ENCODE measurements at places on chromosomes 7 and 10.
A peak's percentile ranks its signal among the peaks of the same experiment; 100 is the strongest.

- no peak for DNase-seq
These were observed 19.6 kb downstream of the TTYH3 start for GRCh38 chr7:2651336-2651735.

- no peak for DNase-seq
These were observed 3.0 kb upstream of the DDIT4 start for GRCh38 chr10:72270607-72271281.

GRCh38 chr10:683448-684071, 5.9 kb downstream of the DIP2C start:
- no peak for DNase-seq

GRCh38 chr10:36500266-36500665, 625.1 kb upstream of the ANKRD30A start:
- DNase-seq, result no peak

DNA sequence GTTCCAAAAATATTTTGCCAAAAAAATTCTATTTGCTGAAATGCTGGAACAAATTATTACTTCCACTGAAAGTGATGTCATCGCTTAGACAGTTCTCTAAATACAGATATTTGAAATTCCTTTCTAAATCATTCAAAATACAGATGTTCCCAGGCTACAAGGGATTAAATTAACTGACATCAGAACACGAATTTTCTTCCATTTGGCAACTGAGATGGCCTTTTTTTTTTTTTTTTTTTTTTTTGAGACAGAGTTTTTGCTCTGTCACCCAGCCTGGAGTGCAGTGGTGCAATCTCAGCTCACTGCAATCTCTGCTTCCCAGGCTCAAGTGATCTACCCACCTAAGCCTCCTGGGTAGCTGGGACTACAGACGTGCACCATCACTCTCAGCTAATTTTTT, 57.0 kb downstream of the P4HA1 start:
- no peak for DNase-seq

DNA sequence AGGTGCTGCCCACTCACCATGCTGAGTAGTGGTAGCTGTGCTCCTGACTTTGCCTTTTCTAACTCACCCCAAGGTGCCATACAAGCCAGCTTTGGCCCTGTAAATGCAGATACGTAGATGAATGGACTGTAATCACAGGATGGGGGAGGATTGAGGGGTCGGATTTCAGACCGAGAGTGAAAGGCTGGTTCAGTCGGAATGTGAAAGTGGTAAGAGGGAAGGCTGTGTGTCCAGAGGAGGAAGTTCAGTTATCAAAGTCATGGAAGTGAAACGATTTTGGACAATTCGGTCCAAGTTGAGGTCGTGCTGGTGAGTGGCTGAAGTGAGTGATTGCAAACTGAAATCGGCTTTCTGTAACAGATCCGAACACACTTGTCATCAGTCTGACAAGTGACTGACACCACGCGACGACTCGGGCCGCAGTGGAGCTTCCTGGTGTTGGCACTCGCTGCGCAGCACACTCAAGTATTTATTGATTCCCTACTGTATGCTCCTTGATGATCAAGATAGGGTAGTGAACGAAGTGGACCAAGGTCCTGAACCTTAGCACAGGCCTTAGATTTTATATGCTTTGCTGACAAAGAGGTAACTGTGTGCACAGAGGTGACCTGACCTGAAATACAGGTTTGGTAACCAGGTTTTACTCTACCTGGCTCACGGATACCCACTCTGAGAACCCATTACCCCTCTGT, 10.5 kb downstream of the ZNF282 start:
- DNase-seq, result no peak

DNA sequence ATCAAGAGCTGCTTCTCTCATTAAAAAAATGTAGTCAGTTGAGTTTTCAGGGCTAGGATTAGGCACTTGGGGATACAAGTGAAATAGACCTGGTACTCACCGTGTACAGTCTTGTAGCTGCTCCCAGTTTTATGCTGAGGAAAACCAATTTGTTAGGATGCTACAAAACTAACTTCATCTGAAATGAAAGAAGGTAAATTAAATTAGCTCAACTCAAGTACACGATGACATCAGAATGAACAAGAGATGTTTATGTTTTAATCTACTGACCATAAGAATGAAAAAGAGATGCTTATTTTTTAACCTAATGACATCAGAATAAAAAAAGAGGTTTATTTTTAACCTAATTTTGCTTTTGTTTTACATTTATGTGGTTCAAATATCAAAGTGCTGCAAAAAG, 73.7 kb downstream of the AP3M1 start:
- DNase-seq, result no peak

DNA sequence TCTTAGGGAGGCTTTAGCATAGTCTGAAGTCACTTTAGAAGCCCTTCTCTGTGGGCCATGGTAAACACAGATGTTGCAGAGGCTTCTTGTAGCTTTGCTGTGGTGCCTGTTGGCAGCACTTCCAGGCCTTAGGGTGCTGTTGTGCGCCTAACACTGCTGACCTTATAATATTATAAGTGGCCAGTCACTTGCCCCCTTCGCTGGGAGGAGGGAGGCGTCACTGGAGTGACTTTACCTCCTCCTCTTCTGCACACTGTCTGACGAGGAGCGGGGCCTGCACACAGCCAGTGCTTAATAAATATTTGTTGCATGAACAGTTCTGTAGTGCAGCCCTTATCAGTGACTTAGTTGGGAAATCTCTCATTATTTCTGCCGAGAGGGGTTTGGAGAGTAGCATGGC, 63.3 kb downstream of the WDR37 start:
- no peak for DNase-seq

GRCh38 chr7:29598613-29599012, 35.0 kb downstream of the PRR15 start:
- no peak for DNase-seq

GRCh38 chr7:81618396-81619014, 151.3 kb downstream of the HGF start:
- no peak for DNase-seq

- no peak for DNase-seq
These were observed 68.9 kb downstream of the DYNC1I1 start for GRCh38 chr7:95840953-95841950.

- DNase-seq, result no peak
These were observed 469.2 kb upstream of the C7orf33 start for GRCh38 chr7:148121401-148121800.

- DNase-seq, result no peak
These were observed 265.8 kb upstream of the NEBL start for GRCh38 chr10:21162948-21163347.

DNA sequence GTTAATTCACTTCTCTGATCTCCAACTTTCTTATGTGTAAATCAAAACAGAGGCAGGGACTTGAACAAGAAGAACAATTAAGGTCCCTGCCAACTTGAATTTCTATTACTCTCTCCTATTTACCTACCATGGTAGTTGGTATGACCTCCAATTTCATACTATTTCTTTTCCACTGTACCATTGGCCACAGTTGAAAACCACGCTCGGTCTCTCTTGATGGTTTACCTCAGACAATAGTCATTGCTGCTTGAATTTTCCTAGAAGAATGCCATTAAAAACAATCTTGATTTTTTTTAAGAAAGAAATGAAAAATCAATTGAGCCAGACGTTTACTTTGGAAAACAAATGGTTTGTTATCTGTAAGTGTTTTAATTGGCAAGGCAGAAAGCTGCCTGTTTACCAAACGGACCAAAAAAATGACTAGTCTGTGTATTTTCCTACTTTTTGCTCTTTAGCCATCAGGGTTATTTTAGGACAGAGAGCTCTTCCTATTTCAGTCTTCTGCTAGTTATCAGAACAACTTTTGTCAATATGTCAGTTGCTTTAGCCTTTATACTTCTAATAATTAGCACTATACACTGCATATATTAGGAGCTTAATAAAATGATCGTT, 157.5 kb upstream of the PLXDC2 start:
- DNase-seq, result no peak

GRCh38 chr7:115869190-115869589, 161.4 kb downstream of the TFEC start:
- no peak for DNase-seq

GRCh38 chr7:139043823-139044812, 8.3 kb upstream of the ZC3HAV1L start:
- DNase-seq, result peak; percentile 41

DNA sequence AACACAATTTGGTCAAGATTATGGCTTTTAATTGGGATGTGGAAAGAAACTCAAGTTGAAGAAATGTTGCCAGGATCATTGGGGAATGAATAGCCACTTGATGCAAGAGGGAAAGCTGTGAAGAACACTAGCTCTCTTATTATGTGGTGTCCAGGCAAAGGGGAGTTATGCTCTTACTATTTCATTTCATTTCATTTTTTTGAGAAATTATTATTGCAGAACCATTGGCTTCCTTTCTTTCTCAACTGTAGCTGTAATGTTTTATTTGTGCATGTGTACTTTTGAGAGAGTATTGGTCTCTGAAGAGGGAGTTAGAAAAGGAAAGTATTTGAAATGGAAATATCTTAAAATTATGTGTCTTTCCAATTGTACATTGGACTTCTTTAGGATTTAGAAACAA, 312.6 kb upstream of the BMPER start:
- no peak for DNase-seq

DNA sequence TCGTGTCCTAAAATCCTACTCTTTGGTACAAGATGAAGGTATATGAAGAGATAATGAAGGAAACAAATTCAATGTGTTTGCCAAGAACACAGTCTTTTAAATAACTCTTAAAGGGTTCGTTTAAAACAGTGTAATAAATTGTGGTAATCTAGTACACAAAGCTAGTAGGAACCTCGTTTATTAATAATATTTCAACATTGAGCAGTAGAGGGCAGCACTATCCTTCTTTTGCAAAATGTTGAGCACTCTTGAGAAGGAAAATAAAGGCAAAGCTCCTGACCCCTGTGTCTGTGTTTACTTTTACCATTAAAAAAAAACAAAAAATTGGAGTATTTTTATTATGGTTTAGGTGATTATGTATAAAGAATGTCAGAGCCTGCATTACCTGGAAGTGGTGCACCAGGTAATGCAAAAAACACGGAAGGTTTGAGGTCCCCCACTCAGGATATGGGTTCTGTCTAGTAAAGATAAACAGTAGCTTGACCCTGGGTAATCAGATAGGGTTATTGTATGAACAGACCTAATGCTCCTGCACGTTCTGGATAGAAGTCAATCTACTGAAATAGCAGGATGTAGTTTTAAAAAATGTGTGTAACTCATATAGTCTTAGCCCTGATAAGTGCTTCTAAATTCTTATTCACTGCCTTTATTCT, 5.7 kb upstream of the GOT1 start:
- DNase-seq, result no peak

- no peak for DNase-seq
These were observed 561.1 kb downstream of the TCERG1L start for GRCh38 chr10:130750441-130750840.

DNA sequence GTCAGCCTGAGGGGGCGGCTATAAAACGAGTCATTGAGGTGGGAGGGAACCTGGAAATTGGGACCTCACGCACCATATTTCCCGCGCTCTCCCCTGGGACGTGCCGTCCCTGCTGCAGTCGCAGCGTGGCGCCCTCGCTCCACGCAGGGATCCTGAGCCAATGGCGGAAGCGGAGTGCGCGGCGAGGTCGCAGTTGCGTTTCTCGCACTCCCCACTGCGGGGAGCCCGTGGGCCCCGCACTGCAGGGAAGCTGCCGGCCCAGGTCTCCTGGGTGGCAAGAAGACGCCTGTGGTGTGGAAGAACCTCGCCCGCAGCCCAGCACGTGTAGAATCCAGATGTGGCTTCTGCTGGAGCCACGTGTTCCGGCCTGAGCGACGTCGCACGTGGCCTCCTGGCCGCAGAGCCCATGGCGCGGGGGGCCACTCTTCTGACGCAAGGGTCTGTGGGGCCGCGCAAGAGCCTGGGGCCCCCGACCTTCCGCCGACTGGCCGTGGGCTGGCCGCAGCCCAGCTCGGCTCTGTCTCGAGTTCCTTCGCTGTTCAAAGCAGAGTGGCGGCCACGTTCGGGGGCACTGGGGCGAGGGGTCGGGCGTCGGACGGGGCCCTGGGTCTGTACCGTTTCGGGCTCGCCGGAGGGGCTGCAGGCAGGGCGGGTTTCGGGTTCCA, 26.4 kb downstream of the HIF1AN start:
- DNase-seq, result peak; percentile 44

DNA sequence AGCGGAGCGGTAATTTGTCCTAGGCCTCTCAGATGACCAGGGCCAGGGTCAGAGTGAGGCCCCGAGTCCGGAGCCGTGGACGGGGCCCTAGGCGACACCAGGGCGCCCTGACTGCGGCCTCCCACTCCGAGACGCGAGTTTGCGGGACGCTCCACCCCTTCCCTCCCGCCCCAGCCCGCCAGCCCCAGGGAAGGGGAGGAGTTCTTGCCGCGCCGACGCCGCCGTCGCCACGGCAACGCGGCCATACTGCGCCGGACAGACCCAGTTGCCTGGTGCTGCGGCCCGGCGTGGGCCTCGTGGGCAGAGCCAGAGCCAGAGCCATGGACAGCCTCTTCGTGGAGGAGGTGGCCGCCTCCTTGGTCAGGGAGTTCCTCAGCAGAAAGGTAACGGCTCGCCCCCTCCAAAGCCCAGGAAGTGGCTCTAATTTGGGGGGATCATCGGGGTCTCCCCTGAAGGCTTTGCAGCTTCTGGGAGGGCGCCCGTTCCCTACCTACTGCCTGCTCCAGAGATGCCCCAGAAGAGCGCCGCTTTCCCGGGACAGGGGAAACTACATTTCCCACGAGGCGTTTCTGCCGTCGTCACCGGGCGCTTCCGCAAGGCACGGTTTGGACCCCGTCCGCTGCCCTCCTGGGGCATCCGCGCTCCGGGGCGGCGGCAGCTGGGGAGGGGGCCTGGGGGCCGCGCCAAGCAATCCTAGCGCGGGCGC, at the start of gene MINDY4:
TSS of gene MINDY4 (plus strand) at position 244 of the 706 bp plus-strand sequence. CDS start at position 321, 77 bp downstream.
- peak; percentile 18 for DNase-seq

DNA sequence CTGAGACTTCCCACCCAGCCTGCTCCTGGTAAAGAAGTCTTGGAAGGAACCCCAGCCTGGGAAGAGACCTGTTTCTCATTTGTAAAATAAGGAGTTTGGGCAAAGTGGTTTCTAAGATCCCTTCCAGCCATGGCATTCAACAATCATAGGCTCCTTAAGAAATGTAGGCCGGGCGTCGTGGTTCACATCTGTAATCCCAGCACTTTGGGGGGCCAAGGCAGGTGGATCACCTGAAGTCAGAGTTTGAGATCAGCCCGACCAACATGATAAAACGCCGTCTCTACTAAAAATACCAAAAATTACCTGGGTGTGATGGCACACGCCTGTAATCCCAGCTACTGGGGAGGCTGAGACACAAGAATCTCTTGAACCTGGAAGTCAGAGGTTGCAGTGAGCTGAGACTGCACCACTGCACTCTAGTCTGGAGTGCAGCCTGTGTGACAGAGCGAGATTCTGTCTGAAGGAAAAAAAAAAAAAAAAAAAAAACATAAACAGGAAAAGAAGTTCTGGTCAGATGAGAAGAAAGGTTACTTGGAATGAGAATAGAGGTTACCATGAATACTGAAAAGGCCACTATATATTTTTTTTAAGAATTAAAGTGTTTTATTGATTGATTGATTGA, 15.9 kb downstream of the DLG5 start:
- DNase-seq, result no peak

DNA sequence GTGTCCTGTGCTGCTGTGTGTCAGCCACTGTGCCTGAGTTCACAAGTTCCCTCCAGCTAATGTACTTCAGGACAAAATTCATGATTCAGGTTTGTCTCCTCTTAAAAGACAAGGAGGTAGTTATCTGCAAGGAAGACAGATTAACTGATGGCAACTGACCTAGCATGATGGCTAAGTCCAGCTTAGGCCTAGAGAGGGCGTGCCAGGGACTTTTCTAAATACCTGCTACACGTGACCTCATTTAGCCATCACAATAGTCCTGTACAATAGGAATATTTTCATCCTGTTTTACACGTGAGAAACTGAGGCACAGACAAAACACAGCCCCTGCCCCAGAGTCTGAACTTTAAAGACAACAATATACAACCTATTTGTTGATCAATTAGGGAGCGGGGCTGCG, 275.7 kb downstream of the XPNPEP1 start:
- DNase-seq, result no peak
